ENCODE measurements at places on chromosomes 2 and 18.

DNA sequence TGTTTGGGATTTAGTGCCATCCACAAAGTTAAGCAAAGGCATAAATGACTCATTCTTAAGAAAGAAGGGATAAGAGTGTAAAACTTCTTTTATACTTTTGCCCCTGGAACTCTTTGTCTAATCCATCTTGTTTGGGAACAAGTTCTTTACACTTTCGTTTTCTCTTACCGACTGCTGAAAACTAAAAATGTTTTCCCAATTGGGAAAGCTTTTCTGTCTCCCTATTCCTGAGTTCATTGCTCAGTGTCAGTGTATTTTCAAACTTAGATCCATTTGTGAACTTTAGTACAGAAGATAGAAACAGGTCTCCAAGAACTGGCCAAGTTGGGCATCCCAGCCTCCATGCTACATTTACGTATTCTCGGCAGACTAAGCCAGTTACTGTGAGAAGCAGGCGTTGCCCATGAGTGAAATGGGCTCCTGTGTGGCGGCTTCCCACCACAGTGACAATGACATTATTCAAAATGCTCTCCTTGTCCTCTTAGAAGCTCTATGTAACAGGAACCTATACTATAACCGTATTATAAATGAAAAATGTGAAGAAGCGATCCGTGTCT, 51.7 kb downstream of the TGOLN2 start:
- no peak for DNase-seq

DNA sequence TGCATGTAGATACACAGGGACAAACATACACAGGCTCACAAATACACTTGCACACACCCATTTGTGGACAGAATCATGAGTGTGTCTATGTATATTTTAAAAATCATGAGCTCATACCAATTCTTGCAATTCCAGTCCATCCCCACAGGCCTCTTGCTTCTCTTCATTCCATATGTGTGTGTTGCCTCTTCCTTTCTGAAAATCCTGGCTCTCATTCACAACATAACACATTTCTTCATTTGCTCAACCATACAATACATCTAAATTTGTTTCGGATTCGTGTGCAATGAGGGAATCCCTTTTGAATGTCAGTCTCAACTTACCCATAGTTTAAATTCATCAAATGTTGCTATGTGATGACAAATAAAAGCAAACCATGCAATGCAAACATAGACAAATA, 51.4 kb downstream of the GNAL start:
- no peak for DNase-seq

GRCh38 chr2:61900281-61900680, 5.2 kb upstream of the COMMD1 start:
- DNase-seq: no peak

DNA sequence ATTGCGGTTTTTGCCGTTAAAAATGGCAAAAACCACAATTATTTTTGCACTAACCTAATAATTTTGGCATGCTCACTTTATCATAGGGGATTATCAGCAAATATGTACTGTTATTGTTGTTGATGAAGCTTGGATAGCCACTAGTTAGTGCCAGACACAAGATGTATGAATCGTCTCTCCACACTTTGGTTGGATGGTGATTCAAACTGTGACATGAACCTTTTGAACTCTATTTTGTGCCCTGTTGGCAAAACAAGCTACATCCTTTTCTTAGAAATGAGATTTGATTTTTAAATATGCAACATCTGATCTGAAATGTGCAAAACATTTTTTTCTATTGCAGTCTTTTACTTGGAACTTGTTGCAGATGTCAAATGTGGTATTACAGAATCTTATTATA, 48.8 kb upstream of the DTNB start:
- no peak for DNase-seq

GRCh38 chr2:70702711-70703395, 65.1 kb downstream of the ADD2 start:
- no peak for DNase-seq

- no peak for DNase-seq
Observed at GRCh38 chr2:156001851-156002250, 330.7 kb downstream of the NR4A2 start.

GRCh38 chr18:68608851-68609490, 105.9 kb downstream of the TMX3 start:
- no peak for DNase-seq

- DNase-seq: no peak
Observed at GRCh38 chr18:27223526-27224291, 38.6 kb upstream of the CHST9 start.

DNA sequence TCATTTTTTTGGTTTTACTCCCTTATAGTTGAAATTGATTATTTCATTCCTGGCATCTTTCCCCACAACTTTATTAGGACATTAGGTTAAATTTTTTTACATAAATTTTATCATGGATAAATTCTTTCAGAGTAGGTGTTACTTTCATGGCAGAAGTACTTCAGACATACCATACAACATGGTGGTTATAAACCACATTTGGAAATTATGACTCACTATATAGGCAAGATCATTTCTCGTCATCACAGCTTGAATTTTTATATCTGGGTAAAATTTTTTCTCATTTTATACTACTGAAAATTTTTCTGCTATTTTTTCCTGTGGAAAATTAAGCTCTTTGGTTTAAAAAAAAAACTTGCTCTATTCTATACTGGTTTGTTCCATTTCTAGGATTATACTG, 111.9 kb upstream of the COL5A2 start:
- DNase-seq: no peak

DNA sequence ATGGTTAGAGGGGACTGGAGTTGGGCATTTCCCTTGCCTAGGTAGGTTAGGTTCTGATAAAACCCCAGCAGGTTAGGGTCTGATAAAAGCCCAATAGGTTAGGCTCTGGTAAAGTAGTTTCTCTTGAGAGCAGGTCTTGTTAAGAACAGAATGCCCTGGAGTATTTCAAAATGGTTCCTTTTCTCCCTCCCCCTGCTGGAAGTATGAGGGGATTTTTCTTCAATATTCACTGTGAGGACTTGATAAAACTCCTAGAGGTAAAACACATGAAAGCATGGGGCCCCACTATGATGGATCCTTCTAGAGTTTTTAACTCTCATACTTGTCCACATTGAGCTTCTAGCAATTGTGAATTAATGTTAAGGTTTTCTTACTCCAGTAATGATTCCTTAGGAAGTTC, 27.6 kb downstream of the ANKAR start:
- no peak for DNase-seq

- DNase-seq: no peak
Observed at GRCh38 chr2:114515882-114516281, 73.4 kb downstream of the DPP10 start.

DNA sequence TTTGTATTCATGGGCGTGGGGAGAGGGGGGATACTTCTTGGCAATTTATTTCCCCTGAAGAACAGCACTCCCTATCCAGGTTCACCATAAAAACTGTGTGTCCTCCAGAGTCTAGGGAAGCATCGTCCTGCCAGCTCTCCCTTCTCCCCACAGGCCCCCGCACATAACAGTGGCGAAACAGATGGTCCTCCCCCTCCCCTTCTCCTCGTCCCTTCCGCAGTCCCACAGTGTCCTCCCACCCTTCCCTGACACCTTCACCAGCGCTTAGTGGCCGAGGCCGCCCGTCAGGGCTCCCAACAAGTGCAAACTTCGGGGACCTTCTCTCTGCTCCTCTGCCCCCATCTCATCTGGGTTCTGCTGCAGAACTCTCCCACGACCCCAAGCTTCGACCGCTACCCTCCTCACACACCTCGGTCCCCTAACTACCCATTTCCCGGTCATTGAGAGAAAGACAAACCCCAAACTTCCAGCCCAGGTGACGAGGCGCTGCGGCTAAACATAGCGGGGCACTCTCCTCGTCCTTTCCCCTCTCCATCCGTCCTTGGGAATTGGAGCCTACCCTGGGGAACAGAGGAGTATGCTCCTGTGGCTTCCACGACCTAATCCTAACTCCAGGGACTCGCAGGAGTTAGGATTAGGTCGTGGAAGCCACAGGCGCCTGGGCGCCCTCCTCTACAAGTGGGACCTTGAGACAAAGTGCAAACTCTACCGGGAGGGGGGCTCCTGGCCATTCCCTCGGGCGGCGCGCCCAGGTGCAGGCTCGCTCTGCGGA, 971 bp downstream of the ZNF385B start:
- no peak for DNase-seq

DNA sequence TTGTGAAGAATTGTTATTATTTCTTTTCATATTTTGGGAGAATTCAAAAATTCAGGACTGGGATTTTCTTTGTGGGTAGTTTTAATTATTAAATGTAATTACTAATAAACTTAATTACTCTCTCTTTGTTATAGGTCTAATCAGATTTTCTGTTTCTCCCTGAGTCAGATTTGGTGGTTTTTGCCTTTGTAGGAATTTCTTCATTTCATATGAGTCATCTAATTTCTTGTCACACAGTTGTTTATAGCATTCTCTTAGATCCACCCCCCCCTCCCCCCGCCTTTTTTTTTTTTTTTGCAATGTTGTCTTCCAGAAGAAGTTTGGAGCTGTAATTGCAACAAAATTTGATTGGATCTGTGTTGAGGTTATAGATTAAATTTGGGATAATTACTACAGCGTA, 26.0 kb upstream of the GALR1 start:
- DNase-seq: no peak

DNA sequence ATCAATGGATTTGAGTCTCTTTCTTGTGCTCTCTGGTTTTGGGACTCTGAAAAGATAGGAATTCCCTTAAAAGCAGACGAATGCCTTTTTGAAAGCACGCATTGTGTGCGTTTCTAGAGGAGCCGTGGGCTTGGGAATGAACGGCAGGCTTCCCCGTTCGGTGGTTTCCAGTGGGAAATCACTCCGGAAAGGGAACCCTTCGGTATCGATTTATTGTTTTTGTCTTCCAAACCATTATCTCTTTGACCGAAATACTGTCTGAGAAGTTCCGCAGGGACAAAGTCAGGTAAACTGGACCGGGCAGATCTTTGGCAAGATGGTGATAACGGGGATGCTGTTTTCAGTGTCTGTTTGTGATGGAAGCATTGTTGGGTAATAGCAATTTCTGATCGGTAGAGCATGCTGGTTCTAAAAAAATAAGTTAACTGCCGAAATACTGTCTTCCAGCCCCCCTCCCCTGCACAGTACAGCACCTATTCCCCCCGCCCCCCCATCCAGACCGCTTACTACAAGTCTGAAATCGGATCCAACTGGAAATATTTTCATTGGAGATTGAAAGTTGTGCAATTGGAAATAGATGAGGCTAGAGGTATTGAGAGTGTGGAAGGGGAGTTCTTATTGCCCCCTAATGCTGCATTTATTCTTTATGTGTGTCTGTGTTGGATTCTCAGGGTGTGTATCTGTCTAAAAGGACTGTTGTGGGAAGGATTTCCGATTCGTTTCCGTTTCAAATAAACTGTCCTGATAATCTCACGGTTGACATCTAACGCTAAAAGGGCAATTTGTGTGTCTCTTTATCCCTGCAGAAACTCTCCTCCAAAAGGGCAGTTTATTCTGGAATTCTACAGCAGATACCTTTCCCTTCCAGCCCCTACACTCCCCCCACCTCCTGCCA, 635 bp downstream of the SETBP1 start:
- no peak for DNase-seq

- DNase-seq: no peak
Observed at GRCh38 chr2:83602753-83603152, 856.3 kb downstream of the SUCLG1 start.

Data from activated T-helper 1 cell treated with anti-CD3 and anti-CD28 coated beads, Interleukin-2, amount 50 U/mL, for 16 hours (primary cell).